ENCODE measurements at places on chromosomes 5 and 9. TPM values are rescaled to one million over a fixed set of nuclear protein-coding genes. Genes with fewer than 3 reads are reported as not detected.

GRCh38 chr5:581266-581665, 30.9 kb upstream of the CEP72 start:
- no peak for DNase-seq
- H3K4me1 ChIP-seq = no peaks in the 10 kb centered on the region
- H3K4me3 ChIP-seq = no peak overlapping the region
- peaks cover 28% of the 10 kb centered on the region for H3K27me3 ChIP-seq
- no peaks in the 10 kb centered on the region for H3K36me3 ChIP-seq
- H3K27ac ChIP-seq = no peak overlapping the region

Gene CCNJL
- total RNA-seq = not detected

GRCh38 chr5:1827886-1828397, 26.7 kb downstream of the NDUFS6 start:
- no peak overlapping the region for H3K27ac ChIP-seq
- H3K36me3 ChIP-seq = peaks cover 8% of the 10 kb centered on the region

- no peak overlapping the region for H3K27ac ChIP-seq
- DNase-seq = no peak
- H3K4me3 ChIP-seq = no peak overlapping the region
- no peaks in the 10 kb centered on the region for H3K36me3 ChIP-seq
Measured at GRCh38 chr5:1127959-1128785, 16.3 kb upstream of the SLC12A7 start.

Gene RNF183
- not detected for total RNA-seq

Gene FBXO4
- 4.7 TPM for total RNA-seq

Gene TMED7
- total RNA-seq = 57.3 TPM

GRCh38 chr9:107606149-107606790, 116.7 kb upstream of the KLF4 start:
- no peaks in the 10 kb centered on the region for H3K27me3 ChIP-seq
- H3K27ac ChIP-seq = no peak overlapping the region
- no peaks in the 10 kb centered on the region for H3K36me3 ChIP-seq
- no peak for DNase-seq
- H3K4me1 ChIP-seq = no peaks in the 10 kb centered on the region

GRCh38 chr5:155982354-155982753, 344.6 kb upstream of the SGCD start:
- H3K27ac ChIP-seq = peak overlapping the region; percentile 44
- DNase-seq = no peak
- no peaks in the 10 kb centered on the region for H3K27me3 ChIP-seq
- H3K4me3 ChIP-seq = no peak overlapping the region

- DNase-seq = no peak
- no peak overlapping the region for H3K4me3 ChIP-seq
- peaks cover 11% of the 10 kb centered on the region for H3K4me1 ChIP-seq
- H3K27me3 ChIP-seq = no peaks in the 10 kb centered on the region
- H3K27ac ChIP-seq = peak overlapping the region; percentile 30
- no peaks in the 10 kb centered on the region for H3K36me3 ChIP-seq
Measured at GRCh38 chr9:98881836-98882568, 61.7 kb upstream of the COL15A1 start.

Gene PPP2CA
- 179 TPM for total RNA-seq

DNA sequence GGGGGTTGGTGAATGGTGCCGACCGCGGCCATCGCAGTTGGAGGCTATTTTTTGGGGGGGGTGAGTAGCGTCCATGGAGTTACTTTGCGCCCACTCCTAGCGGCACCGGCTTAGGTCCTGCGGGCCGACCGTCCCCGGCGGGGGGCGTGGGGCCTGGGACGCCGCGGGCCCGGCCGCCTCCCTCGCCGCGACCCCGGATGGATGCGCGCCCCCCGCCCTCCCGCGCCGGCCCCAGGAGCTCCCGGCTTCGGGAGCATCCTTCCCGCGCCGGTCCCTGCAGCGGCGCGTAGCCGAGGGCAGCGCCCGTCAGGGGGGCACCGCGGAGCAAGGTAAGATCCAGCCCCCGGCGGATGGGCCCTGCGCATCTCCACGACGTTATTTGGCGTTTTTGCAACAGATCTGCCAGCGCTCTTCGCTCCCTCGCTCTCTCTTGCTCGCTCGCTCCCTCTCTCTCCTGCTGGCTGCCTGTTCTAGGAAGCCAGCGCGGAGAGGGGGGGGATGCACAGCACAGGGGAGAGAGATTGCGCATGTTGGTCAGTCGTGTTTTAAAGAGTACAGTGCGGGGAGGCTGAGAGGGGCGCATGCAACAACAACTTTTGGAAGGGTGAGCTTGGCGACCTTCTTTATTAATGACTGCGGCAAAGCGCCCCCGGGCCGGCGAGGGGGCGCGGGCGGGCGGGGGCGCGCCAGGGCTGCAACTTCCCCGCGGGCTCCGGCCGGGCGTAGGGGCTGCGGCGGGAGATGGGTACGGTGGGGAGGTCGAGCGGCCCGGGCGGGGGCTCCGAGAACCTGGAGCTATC, 413 bp downstream of the JADE2 start:
- peaks cover 37% of the 10 kb centered on the region for H3K4me1 ChIP-seq
- H3K27ac ChIP-seq = peak overlapping the region; percentile 97

Gene MARVELD2
- 3.1 TPM for total RNA-seq

GRCh38 chr5:35182486-35182885, 47.8 kb downstream of the PRLR start:
- no peak overlapping the region for H3K4me3 ChIP-seq
- H3K27me3 ChIP-seq = no peaks in the 10 kb centered on the region
- H3K4me1 ChIP-seq = no peaks in the 10 kb centered on the region
- DNase-seq = no peak
- no peaks in the 10 kb centered on the region for H3K36me3 ChIP-seq

DNA sequence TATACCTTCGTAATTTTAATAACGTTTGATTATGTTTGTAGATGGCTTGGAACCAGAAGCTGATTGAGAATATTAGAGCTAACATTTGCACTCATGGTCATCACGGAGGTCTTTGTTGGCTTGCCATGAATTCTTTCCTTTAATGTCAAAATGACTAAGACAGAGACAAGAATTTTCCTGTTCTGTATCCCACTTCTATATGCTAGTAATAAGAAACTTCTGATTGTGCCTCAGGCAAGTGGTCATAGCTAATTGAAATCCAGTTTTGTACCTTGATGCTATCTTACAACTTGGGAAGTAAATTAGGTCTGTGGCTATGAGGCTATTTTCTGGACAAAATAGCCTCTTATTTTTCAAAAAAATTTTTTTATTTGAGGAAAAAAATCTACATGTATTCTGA, 167.6 kb downstream of the RANBP17 start:
- H3K36me3 ChIP-seq = no peaks in the 10 kb centered on the region
- H3K4me3 ChIP-seq = no peak overlapping the region
- no peak overlapping the region for H3K27ac ChIP-seq
- H3K4me1 ChIP-seq = no peaks in the 10 kb centered on the region
- no peaks in the 10 kb centered on the region for H3K27me3 ChIP-seq

Gene HMCN2
- total RNA-seq = 7.1 TPM

GRCh38 chr9:1604942-1605560, 410.1 kb upstream of the SMARCA2 start:
- DNase-seq = no peak
- no peaks in the 10 kb centered on the region for H3K4me1 ChIP-seq
- H3K27ac ChIP-seq = no peak overlapping the region
- H3K36me3 ChIP-seq = no peaks in the 10 kb centered on the region
- H3K4me3 ChIP-seq = no peak overlapping the region

Gene N4BP3
- 1.9 TPM for total RNA-seq

GRCh38 chr9:128733256-128733655, 9.3 kb upstream of the ZDHHC12 start:
- H3K27ac ChIP-seq = no peak overlapping the region
- H3K27me3 ChIP-seq = no peaks in the 10 kb centered on the region
- no peak for DNase-seq
- no peak overlapping the region for H3K4me3 ChIP-seq
- H3K4me1 ChIP-seq = no peaks in the 10 kb centered on the region
- peaks cover 42% of the 10 kb centered on the region for H3K36me3 ChIP-seq

GRCh38 chr5:947626-948471, 55.2 kb downstream of the TRIP13 start:
- DNase-seq = no peak
- no peak overlapping the region for H3K27ac ChIP-seq
- H3K4me1 ChIP-seq = no peaks in the 10 kb centered on the region
- H3K4me3 ChIP-seq = no peak overlapping the region
- H3K36me3 ChIP-seq = no peaks in the 10 kb centered on the region
- peaks cover 78% of the 10 kb centered on the region for H3K27me3 ChIP-seq

DNA sequence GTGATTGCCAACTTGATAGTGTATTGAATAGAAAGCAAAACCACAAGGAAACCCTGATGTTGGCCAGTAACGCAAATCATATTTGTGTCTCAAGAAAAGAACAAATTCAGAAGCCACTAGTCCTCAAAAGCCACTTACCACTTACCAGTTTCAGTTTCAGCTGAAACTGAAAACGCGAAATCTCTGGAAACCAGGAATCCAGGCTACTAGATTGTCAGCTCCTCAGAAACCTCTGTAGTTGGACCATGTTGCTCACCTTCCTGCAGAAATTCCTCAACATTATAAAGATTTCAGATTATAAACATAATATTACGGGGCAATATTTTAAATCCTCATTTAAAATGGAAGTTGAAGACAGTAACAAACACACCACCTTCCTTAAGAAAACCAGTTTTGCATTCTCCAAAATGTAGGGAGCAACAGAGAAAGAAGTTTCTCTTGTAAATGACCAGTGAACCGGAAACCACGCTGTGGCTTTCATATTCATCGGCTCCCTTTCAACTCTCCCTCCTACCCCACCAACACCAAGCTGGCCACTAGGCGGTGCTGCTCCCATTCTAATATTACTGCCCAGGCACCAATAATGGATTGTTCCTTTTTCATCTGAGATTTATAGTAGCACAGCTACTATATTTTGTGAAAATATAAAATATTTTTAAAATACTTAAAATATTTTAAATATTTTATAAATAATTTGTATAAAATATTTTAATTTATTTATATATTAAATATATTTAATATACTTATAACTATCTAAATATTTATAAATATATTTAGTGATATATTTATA, 8.7 kb upstream of the TMED7 start:
- DNase-seq = peak; percentile 65
- H3K36me3 ChIP-seq = no peaks in the 10 kb centered on the region
- H3K4me3 ChIP-seq = peak overlapping the region; percentile 52

Gene IFNA21
- total RNA-seq = not detected

Gene IFNA1
- total RNA-seq = not detected

DNA sequence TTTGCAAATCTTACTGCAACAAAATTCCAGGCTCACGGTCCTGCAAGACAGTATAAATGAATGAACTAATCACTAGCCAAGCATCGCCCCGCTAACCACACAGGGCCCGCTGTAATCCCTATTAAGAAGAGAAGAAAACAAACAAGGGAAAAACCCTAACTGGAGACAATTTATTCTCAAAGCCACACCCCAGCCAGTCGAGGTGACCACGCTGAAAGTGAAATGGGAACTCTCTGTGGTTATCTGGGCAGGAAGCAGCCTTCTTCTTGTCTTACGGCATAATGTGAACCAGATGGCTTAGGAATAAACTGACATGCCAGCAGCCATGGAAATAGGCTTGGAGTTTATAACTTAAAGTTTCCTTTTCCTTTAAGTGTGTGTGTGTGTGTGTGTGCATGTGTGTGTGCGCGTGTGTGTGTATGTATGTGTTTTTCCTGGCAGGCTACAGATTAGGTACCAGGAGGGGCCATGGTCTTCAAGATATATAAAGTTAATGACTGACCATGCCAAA, 120.2 kb downstream of the SEMA6A start:
- no peak overlapping the region for H3K4me3 ChIP-seq
- no peak for DNase-seq

DNA sequence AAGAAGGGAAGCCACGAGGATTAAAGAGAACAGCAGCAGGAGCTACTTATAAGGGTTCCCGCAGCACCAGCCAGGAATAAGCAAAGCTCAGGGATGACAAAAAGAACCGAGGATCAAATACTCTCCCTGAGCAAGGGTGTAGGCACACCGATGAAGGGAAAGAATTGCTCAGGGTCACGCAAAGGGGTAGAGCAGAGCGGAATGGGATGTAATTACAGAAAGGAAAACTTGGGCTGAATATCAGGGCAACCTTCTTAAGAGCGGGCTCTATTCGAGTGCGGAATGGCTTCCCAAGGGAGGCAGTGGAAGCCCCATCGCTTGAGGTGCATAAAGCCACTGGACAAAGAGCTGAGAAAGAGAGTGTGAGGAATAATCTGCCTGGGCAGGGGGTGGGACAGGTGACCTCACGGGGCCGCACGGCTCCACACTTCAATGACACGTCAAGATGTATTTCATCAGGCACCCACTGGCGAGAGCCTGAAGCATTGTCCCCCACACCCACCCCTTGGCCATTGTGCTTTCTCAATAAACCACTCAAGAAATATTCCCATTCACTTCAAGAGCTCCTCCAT, 162.2 kb downstream of the EBF1 start:
- no peak overlapping the region for H3K4me3 ChIP-seq
- H3K36me3 ChIP-seq = no peaks in the 10 kb centered on the region
- no peaks in the 10 kb centered on the region for H3K27me3 ChIP-seq

Gene SPINK7
- not detected for total RNA-seq

DNA sequence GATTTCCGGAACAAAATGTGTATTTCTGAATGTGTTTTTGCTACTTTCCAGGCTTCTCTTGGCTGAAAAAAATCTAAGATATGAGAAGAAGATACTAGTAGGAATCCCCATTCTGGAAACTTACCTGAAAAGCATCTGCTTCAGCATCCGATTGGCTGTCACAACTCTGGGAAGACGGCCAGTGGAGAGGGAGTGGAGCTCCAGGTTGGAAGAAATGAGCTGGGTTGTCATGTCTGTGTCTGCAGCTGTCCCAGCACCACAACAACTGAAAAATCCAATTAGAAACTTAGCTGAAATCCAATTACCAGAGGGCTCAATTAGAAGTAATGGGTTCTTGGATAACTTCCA, 3.0 kb downstream of the PSMB7 start:
- no peaks in the 10 kb centered on the region for H3K27me3 ChIP-seq
- H3K4me3 ChIP-seq = no peak overlapping the region
- peaks cover 4% of the 10 kb centered on the region for H3K36me3 ChIP-seq
- no peak overlapping the region for H3K27ac ChIP-seq
- H3K4me1 ChIP-seq = peaks cover 16% of the 10 kb centered on the region
